Activated T-cell treated with anti-CD3 and anti-CD28 coated beads, Interleukin-2, amount 50 U/mL, for 1 hour (primary cell): ENCODE measurements at places on chromosomes 11 and 22.

- DNase-seq, result no peak
Measured at GRCh38 chr22:19828035-19828401, 26.7 kb downstream of the GNB1L start.

DNA sequence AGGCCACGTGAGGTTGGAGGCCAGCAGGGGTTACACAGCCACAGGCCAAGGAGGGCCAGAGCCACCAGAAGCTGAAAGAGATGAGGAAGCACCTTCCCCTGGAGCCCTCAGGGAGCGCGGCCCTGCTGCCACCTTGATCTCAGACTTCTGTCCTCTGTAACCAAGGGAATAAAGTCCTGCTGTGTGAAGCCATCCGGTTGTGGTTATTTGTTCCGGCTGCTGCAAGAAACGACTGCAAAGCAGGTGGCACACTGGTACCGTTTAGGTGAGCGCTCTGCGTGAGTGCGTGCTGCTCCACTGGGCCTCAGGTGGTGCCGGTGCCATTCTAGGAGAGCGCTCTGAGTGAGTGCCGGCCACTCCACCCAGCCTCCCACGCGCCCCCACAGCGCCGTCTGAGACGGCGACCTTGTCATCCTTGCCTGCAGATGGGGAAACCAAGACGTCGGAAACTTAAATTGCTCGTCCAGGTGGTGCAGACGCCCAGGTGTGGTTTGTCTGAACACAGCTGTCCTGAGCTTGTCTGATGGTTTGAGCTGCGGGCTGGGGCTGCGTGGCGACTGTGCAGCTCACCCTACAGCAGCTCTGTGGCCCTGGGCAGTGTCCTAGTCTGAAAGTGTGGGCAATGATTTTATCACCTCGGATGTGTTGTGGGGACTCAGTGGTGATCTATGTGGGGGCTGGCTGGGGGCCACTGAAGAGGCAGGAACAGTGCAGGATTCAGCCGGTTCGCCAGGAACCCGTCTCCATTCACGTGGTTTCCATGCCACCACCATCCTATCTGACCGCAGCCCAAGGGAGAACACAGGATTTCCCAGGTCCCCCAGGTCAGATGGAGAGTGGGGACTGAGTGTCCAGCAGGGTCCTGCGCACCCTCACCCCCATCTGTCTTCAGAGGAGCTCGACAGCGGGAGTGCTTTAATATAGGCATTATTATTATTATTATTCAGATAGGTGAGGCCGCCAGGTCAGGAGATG lies 4.6 kb upstream of the MRGPRG start:
- DNase-seq, result peak; percentile 12

DNA sequence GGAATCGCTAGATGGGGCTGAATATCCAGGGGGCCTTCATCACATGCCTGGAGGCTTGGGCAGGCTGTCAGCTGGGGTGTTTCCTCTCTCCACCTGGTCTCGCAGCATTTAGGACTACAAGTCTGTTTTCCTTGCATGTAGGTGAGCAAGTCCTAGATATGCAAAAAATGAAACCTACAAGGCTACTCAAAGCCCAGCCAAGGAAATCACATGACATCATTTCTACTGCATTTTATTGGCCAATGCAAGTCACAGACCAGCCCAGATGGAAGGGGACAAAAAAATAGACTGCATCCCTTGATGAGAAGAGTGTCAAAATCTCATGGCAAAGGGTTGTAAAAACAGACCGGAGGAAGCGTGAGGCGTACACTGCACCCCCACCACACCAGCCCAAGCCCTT lies 9.6 kb upstream of the APOBEC3B start:
- DNase-seq, result no peak

- no peak for DNase-seq
Measured at GRCh38 chr22:40637183-40638150, 948 bp upstream of the MRTFA start.

DNA sequence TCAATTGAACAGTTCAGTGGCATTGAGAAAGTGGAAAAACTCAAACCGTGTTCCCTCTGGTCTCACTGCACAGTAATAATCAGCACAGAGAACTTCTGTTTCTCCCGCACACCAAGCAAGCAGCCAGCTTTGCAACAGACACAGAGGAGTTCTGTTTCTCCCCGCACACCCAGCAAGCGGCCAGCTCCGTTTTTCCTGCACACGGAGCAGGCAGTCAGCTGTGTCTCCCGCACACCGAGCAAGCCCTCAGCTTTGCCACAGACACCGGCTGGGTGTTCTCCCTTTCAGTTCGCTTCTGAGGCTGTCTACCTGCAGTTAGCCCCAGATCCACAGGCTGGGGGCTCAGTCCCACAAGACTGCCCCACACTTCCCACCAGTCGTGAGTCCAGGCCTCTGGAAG lies 9.9 kb upstream of the TALDO1 start:
- peak; percentile 23 for DNase-seq

- DNase-seq, result no peak
Measured at GRCh38 chr11:1762537-1763302, 1.0 kb downstream of the CTSD start.
